ENCODE measurements at places on chromosomes 11 and 22.

- no peak for DNase-seq
These were observed 1.9 kb downstream of the REXO2 start for GRCh38 chr11:114440971-114441763.

GRCh38 chr22:50112151-50113118, 22.6 kb downstream of the MOV10L1 start:
- DNase-seq: no peak

- no peak for DNase-seq
These were observed 546.5 kb upstream of the ANO5 start for GRCh38 chr11:21646351-21646750.

DNA sequence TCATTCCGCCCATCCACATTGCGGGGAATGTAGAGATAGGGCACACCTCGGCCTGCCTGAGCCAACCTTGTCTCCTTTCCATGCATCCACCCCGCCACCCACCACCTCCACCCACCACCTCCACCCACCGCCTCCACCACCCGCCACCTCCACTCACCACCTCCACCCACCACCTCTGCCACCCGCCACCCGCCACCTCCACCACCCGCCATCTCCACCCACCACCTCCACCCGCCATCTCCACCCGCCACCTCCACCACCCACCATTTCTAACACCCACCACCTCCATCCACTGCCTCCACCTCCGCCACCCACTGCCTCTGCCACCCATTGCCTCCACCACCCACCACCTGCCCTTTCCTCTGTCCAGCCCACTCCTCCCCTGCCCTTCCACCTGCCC, 78.4 kb downstream of the IGLL1 start:
- no peak for DNase-seq

DNA sequence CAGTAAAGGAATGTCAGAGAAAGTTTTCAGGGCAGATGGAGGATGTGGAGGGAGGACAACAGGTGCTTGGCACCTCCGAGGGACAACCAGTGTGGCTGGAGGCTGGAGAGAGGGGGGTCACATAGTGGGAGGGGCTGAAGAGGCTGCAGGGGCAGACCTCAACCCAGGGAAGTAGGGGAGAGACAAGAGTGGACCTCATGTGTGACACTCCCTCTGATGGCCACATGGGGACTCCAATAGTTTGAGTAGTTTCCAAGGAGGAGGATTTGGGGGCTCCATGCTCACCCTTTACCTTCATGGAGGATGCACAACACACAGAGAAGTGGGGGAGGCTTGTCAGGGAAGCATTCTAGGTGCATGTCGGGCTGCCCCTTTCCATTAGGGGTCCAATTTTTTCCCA, 35.1 kb upstream of the ASPHD2 start:
- no peak for DNase-seq

DNA sequence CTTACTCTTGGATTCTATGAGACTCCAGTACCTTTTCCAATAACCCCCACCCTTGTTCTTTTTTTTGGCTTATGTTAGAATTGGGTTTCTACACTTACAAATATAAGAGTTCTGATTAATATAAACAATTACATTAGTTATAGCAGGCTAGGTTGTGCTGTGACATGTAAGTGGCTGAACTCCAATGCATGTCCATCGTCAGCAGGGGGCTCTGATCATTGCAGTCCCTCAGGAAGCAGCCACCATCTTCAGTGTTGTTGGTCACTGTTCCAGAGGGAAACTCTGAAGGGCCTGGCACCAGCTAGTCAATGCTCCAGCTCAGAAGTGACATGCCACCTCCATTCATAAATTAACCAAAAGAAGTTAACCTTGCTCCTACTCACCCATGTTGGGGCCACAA, 5.6 kb downstream of the LIPT2 start:
- DNase-seq: no peak

All from T follicular helper cell (primary cell).